ENCODE measurements at places on chromosomes 12 and 14.

DNA sequence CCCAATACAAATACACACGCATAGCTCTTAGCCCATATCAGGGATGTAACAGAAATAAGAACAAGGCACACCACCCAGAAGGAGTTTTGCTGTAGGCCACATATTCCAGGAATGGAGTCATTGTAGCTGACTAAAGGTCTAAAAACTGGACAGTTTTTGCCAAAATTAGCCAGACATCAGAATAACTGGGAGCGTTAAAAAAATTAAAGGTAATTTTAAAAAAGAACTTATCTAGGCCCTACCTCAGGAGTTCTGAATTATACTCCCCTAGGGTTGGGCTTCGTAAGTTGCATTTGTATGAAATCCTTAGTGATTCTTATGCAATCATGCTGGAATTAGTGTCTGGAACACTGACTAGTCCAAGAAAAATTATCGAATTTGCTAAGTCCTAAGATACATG, 987.7 kb downstream of the GALC start:
- no peak for DNase-seq

- no peak for DNase-seq
These were observed 35.7 kb downstream of the LRFN5 start for GRCh38 chr14:41642367-41642766.

- DNase-seq, result no peak
These were observed 727.6 kb upstream of the TMEM132C start for GRCh38 chr12:127539226-127539858.

- DNase-seq, result no peak
These were observed 137.1 kb upstream of the SFSWAP start for GRCh38 chr12:131573631-131574394.

- DNase-seq, result no peak
These were observed 7.5 kb downstream of the SLC25A29 start for GRCh38 chr14:100298551-100299237.

- DNase-seq, result peak; percentile 96
These were observed 103.9 kb downstream of the ZFP36L1 start for GRCh38 chr14:68688872-68689371.

GRCh38 chr12:129911428-129912049, 7.7 kb upstream of the TMEM132D start:
- DNase-seq, result peak; percentile 19

Data from fibroblast of skin of left biceps (primary cell).